ENCODE measurements at places on chromosomes 16 and 17.

DNA sequence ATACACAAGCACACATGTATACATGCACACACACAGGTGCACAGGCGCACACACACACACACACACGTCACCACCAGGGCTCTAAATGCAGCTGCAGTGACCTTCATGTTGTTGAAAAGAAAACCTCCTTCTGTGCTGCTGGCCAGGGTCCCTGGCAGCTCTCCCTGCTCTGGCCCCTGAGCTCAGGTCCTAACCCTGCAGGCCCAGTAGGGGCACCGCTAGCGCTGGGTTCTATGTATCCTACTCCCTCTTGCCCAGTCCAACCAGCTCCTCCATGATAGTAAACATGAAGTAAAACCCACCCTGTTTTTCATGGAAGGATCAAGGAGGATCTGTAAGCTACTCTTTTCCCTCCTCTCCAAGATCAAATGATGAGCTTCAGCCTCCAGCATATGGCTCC, 172.8 kb downstream of the RBFOX3 start:
- no peak for DNase-seq

DNA sequence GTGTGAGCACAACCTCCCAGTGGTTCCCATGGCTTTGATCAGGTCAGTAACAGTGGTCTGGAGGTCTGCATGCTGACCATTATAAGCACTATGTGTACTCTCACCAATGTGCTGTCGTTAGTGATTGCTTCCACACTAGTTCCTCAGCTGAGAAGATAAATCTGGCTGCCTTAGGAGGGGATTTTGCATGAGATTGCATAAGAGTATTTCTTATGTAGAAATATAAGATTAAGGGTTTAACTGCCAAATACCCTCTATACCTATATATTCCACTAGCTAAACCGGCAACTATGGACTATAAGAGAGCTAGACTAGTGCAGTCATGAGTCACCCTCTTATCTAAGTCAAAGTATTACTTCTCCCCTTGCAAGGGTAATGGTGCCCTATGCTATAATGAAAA, 580.2 kb downstream of the CDH11 start:
- DNase-seq: no peak

DNA sequence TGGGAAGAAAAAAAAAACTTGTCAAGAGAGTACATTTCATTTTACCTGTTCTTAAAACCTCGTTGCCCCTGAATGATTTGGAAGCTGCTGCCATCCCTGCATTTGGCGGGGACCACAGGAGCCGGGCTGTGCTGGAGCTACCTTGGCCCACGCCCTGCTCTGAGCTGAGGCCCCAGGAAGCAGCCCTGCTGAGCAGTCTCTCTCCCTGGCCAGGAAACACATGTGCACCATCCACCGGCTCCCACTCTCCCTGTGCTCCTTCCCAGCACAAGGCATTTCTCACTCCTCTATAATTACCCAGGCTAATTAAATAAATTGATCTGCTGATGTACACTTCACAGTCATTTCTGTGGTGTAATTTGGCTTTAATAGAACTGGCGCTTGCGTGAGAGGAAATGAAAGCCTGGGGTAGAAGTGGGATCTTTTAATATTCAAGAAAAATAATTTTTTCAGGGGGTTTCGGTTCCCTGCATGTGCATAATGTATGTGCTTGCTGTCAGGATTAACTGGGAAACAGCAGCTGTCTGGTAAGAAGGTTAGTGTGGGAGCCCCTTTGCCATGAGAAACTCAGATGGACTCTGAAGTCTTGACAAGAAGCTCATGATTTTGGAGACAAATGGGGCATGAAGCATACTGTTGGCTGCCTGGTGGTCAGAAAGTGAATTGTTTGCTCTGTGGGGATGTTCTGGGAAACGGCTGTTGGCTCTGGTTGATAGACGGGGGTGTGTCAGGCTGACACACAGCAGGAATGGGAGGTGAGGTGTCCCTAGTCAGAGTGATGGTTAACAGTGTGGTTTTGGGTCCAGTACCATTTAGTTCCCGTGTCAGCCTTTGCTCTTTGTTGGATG, 252.3 kb upstream of the EEF2KMT start:
- DNase-seq: no peak

DNA sequence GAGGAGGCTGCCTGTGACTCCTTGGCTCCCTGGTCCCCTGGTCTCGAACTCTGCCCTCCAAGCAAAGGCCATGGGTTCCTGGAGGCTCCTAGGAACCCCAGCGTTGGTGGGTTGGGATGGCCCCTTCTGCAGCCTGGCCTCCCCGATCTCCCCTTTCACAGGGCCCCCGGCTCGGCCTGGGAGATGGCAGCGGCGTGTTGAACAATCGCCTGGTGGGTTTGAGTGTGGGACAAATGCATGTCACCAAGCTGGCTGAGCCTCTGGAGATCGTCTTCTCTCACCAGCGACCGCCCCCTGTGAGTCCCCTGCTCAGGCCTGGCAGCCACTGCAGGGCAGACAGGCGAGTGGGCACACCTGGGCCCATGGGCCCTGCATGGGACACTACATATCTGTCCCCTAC, 10.9 kb downstream of the ADGRG3 start:
- DNase-seq: no peak

- no peak for DNase-seq
Measured at GRCh38 chr16:72833969-72834368, 214.0 kb downstream of the ZFHX3 start.

GRCh38 chr17:34899643-34900291, 61.5 kb downstream of the CCT6B start:
- DNase-seq: no peak

GRCh38 chr17:18005496-18005895, 32.8 kb downstream of the DRC3 start:
- no peak for DNase-seq

- DNase-seq: no peak
Measured at GRCh38 chr16:67463059-67463458, 17.9 kb downstream of the ATP6V0D1 start.

DNA sequence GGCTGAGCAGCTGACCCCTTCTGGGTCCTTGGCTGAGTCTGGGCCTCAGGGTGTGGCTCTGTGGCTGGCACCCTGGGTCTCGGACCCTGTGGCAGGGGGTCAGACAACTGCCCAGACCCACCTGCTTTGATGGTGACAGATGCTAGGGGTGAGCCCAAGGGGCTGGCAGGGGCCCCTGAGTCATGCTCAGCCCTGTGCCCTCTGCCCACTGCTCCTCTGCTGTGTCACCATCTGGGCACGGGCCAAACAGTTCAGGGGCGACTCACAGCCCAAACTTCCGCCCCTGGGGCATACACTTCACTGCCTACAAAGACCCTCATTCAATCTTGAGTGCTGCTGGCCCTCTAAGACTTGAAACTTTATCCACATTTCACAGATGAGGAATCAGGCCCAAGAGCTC, 5.7 kb downstream of the ADGRG1 start:
- no peak for DNase-seq

DNA sequence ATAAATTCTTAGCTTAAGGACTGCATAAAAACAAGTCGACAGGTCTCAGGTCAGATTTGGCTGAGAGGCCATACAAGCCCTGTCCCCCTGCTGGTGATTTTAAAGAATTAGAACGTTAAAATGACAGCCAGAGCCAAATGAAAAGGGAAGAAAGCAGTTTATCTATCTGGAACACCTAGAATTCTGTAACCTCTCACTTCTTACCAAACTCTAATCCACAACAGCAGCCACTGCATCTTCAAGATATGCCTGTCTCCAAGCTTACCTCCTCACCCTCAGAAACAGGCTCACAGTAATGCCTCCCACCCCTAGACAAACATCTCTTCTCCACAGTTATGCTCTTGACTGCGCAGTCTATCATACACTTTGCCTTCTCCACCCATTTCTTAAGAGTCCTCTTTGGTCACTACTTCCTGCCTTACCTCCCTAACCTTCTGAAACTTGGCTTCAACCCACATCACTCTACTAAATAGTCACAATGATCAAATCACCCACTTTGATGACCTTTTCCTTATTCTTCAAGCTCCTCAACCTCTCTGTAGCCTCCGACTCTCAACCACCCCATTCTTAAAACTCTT, 14.2 kb downstream of the ANKFY1 start:
- DNase-seq: no peak

- no peak for DNase-seq
Measured at GRCh38 chr16:9787717-9788116, 394.5 kb downstream of the GRIN2A start.

DNA sequence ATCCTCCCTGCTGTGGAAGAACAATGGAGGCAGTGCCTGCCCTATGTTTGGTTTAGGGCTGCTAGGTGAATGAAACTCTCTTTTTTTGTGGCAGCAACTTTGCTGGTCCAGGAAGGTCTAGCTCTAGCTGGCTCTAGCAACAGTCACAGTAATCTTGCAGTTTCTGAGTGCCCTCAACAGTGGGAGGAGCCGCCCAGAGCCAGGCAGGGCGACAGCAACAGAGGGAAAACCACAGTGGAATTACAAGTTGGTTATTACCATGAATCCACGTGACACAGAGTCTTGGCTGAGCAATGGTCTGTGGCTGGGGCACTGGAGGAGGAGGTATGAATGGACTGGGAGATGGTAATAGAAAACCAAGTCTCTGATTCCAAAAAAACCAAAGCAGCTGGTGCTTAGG, 10.3 kb downstream of the HSPB9 start:
- no peak for DNase-seq

GRCh38 chr16:89410794-89411309, 79.5 kb downstream of the ANKRD11 start:
- no peak for DNase-seq

- peak; percentile 39 for DNase-seq
Measured at GRCh38 chr17:82019690-82020571, 2.7 kb downstream of the CENPX start.

DNA sequence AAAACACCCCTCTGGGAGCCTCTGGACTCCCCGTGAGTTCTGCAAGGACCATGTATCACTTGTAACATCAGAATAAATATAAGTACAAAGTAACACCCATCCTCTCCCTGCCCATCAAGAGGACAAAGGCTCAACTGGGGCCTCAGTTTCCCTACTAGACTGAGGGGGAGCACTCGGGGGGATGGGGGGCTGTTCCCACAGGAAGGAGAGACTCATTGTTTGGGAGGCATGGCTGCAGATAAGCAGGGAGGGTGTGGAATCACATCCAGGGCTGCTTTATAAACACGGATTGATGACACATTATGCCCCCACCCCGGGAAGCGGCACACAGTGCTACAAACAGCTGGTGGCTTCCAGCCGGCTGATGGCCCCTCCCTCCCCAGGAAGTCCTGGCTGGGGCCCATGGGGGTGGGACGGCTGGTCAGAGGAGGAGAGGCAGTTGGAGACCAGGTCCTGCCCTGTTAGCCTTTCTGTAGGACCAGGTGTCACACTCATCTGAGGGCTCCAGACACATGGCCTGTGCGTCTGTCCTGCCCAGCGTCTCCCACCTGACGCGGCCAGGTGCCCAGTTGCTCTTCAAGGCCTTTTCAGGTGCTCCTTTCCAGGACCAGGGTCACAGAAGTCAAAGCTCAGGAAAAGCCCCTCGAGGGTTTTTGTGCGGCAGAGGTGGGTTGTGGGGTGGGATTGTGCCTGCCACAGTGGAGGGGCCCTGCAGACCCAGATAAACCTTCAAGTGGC, 1.3 kb upstream of the MPG start:
- DNase-seq: no peak

DNA sequence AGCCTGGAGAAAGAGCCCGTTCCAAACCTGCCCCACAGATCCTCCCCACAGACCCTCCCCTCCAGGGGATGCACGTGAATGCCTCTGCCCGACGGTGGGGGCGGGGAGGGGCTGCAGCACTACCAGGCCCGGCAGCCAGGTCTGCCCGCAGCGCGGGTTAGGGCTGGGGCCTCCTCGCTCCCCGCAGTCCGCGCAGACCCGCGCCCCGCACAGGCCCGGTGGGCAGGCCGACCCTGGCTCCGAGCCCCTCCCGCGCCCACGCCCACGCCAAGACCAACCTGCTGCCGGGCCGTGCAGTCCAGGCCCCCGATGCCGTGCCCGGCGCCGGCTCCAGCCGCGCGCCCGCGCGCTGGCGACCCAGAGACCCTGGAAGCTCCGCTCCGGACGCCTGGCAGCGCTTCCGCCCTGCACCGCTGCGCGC, at the start of gene RPUSD1:
Gene RPUSD1, minus strand, starts transcription at position 404 of the 421 bp plus-strand sequence. CDS start 644 bp downstream, outside the sequence.
- no peak for DNase-seq

GRCh38 chr17:35731239-35731916, at the start of gene RASL10B:
TSS of gene RASL10B (plus strand) at chr17:35731639. CDS start at chr17:35735185, 3,546 bp downstream.
- peak; percentile 19 for DNase-seq

- DNase-seq: no peak
Measured at GRCh38 chr17:4898927-4899326, 409 bp upstream of the C17orf107 start.

DNA sequence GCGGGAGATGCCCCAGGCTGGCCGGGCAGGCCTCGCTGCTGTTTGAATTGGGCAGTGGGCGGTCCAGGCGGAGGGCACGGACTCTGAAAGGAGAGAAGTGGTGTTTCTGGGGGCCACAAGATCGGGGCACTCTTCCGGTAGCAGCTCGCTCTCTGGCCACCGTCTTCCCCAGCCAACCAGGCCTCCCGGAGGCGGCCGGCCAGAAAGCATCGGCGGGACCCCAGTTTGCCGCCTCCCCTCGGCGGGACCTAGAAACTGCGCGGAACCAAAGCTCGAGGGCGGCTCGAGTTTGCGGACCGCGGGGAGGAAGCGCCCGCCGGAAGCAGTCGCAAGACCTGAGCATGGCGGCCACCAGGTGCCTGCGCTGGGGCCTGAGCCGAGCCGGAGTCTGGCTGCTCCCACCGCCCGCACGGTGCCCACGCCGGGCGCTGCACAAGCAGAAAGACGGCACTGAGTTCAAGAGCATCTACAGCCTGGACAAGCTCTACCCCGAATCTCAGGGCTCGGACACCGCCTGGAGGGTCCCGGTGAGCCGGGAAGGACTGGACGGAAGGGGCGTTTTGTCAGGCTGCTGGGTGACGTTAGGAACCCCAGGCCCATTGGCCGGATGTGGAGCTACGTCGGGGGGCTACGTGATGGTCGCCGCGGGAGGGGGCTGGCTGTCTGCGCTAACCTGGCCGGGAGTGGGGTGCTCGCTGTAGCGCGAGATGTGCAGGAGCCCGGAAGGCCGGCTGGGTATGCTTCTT, at the start of gene MRPL58:
Gene MRPL58, plus strand, starts transcription at position 325 of the 746 bp plus-strand sequence. Its CDS starts 17 bp downstream, at position 342.
- DNase-seq: peak; percentile 68

DNA sequence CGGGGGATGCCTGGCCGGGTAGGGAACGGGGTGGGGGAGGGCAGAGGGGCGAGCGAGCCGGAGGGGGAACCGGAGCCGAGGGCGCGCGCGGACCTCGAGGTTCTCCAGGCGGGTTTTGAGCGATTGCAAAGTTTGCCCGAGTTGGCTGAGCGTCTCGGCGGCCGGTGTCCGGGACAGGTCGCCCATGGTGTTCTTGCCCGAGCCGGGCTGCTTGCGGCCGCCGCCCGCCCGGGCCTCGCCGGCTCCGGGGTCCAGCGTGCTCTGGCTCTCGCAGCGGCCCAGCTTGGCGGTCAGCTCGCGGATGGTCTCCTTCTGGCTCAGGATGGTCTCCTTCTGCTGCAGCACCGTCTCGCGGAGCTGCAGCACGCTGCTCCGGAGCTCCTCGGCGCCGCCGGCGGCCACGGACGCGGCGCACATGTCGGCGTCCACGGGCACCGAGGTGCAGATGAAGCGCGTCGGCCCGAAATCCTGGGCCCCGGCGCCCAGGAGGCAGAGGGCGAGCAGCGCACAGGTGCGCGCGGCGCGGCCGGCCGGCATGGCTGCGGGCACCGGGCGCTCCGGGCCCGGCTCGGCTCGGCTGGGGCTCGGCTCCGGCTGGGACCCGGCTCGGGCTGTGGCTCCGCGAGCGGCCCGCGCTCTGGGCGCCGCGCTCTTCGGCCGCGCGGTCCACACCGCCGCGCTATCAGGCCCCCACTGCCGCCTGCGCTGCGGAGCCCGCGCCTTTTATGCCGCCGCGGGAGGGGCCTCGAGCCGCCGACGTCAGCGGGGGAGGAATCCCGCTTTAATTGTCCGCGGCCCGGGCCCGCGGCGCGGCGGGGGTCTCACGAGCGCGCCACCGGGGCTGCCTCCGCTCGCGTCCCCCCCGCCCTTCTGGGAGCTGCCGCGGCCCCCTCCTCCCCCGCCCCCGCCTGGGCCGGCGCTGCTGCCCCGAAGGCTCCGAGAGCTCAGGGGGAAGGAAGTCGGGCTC, at the start of gene NPTX1:
Gene NPTX1, minus strand, starts transcription at position 698 of the 967 bp plus-strand sequence. Its CDS starts 161 bp downstream, at position 537.
- no peak for DNase-seq

Data from activated gamma-delta T cell treated with anti-CD3 and anti-CD28 coated beads, Interleukin-2, amount 50 U/mL, for 16 hours (primary cell).